ENCODE measurements at places on chromosomes 12 and 14.
A peak's percentile ranks its signal among the peaks of the same experiment; 100 is the strongest.

GRCh38 chr12:56644654-56645053 lies 1.1 kb downstream of the ATP5F1B start:
- no peak for DNase-seq

DNA sequence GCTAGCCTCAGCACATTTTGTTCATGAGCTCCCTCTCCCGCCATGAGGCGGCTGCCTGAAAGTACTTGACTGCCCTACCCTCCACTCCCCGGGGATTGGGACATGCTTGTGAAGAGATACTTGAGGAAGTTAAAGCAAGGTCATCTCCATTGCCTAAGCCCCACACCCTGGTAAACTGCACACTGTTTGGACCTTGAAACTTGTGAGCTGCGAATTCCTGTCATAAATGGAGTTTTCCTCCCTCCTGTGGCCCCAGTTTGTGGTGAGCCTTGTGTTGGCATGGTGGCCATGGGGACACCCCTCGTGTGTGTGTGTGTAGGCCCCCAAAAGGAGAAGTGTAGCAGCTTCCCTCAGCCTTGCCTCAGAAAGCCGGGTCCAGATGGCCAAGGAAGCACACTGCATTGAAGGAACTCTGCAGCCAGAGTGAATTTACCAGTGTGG lies 395.5 kb downstream of the ZFP36L1 start:
- no peak for DNase-seq

- no peak for DNase-seq
These were observed 190.4 kb upstream of the CPNE8 start for GRCh38 chr12:39095636-39096330.

DNA sequence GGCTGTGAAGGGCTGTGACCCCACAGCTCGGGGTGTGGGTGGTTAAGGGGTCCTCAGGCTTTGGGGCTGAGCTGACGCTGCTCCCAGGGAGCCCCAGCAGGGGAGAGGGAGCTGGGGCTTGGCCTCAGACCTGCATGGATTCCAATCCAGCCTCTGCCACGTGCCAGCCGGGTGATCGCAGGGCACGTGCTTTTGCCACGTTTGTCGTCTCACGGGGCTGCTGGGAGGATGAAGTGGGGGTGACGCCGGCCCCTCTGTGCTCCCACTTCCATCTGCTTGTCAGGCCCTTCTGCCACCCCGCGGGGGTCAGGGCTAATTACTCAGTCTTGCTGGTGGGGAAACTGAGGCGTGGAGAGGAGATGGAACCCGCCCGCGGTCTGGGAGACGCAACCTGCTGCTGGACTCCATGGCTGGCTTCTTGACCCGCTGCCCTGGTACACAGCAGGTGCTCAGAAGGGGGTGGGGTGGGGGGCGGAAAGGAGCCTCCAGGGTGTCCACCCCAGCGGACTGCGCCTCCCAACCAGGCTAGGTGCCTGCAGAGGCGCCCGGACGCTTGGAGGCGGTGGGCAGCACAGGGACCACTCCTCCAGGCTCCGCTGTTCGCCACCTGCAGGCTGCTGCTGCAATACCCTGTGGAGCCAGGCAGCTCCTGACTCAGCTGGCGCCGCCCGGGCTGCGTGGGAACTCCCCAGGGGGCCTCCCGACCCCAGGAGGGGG lies 36.4 kb upstream of the PRIMA1 start:
- no peak for DNase-seq

- DNase-seq: no peak
These were observed 2.1 kb downstream of the CFAP73 start for GRCh38 chr12:113151655-113152054.

DNA sequence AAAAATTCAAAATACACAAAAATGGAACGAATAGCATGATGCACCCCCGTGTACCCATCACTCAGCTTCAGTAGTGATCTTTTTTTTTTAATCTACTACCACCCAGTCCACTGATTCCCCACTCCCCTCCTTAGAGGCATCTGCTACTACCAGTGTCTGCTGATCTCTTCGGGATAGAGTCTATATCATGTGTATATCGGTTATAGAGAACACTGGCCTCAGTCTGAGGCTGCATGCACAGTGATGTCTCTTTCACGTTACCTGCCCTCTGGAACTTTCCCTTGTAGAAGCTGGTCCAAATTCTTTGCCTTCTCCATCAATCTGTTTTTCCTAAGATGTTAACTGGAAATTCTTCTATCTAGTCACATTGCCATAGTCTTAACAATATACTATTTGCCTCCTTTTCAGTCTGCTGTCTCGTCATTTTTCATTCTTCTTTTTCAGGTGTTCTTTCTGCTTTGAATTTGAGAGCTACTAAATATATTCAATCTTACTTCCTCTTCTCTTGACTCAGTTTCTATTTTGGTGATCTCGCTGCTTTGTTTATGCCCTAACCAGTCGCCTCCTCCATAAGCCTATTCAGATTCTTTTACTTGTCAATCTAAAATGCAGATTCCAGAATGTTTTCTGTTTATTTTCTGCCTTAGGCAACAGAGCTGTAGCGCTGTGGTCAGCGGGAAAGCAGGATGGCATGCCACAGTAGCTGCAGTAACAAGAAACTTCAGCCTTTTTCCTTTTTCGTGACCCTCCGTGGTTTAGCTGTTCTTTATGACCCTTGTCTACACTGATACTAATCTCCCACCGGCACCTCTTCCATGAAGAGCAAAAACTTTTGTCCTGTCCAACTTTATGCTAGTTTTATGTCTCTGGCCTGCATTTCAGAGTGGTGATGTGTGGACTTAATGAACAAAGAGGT lies 67.0 kb downstream of the FBXW8 start:
- DNase-seq: no peak

DNA sequence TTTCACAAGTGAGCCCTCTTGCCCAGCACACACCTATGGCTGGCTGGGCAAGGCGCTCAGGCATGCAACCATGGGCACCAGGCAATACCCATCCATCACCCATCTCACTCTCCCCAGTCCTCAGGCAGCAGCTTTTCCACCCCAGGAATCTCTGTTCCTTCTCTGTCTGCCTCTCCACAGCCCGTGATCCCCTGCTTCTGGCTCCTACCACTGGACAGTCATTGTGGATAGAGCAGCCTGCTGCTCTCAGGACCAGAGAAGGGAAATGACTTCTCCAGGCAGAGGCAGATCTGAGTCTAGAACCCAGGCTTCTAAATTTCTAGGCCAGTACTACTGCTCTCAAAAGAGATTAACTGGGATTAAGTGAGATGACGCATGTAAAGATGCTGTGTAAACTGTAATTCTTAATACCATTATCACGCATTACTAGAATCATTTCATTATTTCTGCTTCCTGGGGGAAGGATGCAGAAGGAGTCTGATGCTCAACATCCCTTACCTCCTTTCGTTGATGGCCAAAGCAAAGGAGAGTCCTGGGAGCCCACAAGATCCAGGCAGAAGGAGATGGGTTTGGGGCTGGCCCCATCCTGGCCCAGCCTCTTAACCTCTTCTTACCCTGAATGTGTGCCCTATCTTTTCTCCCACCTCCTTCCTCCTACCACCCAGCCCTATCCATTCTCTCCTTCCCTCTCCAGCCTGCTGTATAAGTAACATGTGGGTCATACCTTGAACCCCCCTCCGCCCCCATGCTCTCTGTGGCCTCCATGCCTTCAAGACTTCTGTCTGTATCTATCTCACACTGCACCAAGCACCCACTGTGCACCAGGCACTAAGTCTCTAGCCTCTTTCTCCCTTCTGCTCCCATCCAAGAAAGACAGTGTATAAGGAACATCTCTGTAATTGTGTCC lies 4.8 kb upstream of the AQP5 start:
- no peak for DNase-seq

- DNase-seq: no peak
These were observed 297.2 kb downstream of the ITPR2 start for GRCh38 chr12:26535826-26536225.

DNA sequence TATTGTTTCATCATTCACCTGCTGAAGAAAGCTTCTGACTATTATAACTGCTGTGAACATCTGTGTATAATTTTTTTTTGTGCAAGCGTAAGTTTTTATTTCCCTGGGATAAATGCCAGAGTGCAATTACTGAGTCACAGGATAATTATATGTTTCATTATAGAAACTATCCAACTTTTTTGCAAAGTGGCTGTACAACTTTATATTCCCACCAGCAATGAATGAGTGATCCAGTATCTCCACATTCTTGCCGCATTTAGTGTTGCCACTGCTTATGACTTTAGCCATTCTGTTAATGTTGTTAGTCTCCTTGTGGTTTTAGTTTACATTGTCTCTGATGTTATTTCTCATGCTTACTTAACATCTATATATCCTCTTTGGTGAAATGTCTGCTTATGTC lies 88.1 kb upstream of the CCDC175 start:
- DNase-seq: peak; percentile 12

- no peak for DNase-seq
These were observed 17.4 kb upstream of the SALL2 start for GRCh38 chr14:21543521-21543960.

DNA sequence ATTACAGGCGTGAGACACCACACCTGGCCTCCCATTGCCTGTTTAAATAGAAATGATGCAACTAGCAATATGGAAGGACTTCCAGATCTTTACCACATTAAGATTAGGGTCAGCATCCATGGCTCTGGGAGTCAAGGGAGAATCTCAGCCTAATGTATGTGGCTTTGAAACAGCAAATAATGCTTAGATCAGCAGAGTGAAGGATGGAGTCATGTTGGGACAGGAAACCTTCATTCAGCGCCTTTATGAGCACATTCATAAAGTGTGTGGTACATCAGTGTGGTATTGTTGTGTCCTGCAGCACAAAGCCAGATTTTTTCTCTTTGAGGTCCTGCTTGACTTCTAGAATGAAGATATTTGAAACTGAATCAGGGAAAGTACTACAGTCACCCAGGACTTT lies 15.3 kb upstream of the SPSB2 start:
- DNase-seq: no peak

- no peak for DNase-seq
These were observed 1004.4 kb upstream of the TMEM132C start for GRCh38 chr12:127262615-127263014.

DNA sequence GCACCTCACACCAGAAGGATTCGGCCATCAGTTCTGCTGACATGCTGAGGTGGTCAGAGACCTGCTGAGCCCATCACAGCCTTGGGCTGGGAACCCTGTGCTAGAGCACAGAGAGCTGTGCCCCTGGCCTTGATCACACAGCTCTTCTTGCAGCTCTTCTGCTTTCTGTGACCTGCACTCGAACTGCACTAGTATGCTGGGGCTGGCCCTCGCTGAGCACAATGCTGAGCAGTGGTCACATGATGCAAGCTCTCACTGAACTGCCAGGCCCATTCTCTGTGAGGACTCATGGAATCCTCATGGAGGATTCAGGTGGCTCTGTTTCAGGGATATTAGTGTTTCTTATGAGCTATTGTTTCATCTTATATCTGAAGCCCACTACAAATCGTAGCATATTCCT lies 22.5 kb downstream of the FBXO21 start:
- no peak for DNase-seq

GRCh38 chr12:80794551-80794950 lies 77.8 kb downstream of the MYF5 start:
- no peak for DNase-seq

DNA sequence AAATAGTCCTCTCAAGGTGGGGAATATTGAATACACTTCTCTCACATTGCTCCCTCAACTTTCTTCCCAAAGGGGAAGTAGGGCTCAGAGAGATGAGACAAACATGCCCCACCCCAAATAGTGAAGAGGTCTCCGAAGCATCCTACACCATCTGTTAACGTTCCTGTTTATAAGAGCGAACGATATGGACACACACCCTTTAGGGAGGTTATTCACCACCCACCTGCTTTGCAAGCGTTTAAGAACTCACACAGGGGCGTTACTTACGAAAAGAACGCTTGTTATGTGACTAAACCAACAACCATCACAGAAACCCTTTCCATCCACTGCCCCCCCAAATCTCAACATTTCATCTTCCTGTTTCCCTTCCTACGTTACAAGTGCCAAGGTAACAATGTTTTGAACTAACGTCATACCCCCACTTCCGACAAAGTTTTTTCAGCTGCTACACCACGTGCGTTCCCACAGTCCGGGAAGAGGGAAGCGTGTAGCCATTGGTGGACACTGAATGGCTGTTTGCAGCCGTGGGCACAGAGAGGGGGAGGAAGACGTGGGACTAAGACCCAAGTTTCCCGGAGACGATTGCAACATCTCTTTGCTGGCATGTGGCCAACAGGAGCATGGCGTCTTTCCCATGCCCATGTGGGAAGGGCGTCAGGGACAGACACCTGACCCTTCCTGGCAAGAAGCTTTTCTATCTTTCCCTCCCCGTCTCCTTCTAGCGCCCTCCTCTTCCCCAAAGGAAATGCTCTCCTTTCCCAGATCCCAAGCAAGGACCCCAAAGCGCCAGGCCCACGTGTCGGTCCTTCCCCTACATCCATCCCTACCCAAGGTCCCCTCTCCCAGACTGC lies 1.2 kb downstream of the YBX3 start:
- DNase-seq: peak; percentile 91

DNA sequence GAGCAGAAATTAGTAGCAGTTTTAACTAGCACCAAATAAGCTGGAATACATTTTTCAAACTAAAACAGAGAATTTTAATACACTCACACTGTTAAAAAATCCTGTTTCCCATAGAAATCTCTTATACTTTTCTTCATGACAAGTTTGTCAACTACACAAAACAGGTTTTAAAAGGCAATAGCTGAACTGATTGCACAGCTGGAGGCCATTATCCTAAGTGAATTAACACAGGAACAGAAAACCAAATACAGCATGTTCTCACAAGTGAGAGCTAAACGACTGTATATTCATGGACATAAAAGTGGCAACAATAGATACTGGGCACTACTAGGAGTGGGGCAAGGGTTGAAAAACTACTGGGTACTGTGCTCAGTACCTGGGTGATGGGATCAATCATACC lies 11.6 kb upstream of the HAL start:
- no peak for DNase-seq

GRCh38 chr12:6612247-6612646 lies 5.1 kb upstream of the CHD4 start:
- DNase-seq: no peak

GRCh38 chr12:7375145-7375543 lies 68.8 kb downstream of the CD163L1 start:
- no peak for DNase-seq

DNA sequence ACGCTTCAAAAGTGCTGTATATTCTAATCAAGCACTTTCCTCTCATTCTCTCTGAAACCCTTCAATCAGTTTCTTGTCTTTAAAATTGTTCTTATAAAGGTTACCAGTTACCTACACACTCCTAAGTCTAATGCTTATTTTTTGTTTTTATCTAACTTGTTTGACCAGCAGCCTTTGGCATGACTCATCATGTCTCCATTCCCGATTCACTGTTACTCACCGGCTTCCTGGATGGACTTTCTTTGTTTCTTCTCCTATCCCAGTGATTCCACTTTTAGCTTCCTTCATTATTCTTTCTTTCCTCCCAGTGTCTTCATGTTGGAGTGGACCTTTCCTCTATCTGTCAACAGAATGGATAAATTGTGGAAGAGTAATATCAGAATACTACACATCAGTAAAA lies 368.6 kb upstream of the CCDC196 start:
- DNase-seq: peak; percentile 5

- DNase-seq: no peak
These were observed 46.6 kb upstream of the VPS33A start for GRCh38 chr12:122312926-122313325.

Data from AG04449 (cell line).